T-helper 2 cell treated with Interferon-gamma antibody and Interleukin-4, amounts not matched to agents 5 μg/mL and 100 μg/mL, for 36 hours (primary cell): ENCODE measurements at places on chromosomes 5 and 9.

GRCh38 chr5:14193496-14193895, 50.4 kb downstream of the TRIO start:
- DNase-seq, result no peak

- no peak for DNase-seq
These were observed 626.2 kb downstream of the TLR4 start for GRCh38 chr9:118330191-118330986.

DNA sequence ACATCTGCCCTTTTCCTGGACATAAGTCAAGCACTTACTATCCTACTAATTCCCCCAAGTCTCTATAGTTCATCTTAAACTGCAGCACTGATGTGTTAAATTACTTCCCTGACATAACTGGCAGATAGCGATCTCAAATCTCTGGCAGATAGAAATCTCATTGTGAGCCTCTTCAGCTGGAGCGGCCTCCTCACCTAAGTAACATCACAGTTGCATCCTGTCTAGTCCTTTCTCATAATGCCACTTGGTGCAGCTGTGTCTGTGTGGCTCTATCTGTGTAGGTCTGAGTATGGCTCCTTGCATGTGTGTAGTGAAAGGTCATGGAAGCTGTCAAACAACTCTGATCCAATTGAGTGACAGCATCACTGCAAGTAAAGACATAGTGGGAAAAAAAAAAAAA, 53.6 kb upstream of the FST start:
- DNase-seq, result no peak

GRCh38 chr5:72463449-72464052, 43.7 kb downstream of the ZNF366 start:
- DNase-seq, result no peak

GRCh38 chr9:130927995-130928900, 10.8 kb downstream of the FIBCD1 start:
- no peak for DNase-seq

GRCh38 chr5:589588-589987, 22.6 kb upstream of the CEP72 start:
- DNase-seq, result no peak

- DNase-seq, result no peak
These were observed 206.3 kb upstream of the GHR start for GRCh38 chr5:42216904-42217303.

DNA sequence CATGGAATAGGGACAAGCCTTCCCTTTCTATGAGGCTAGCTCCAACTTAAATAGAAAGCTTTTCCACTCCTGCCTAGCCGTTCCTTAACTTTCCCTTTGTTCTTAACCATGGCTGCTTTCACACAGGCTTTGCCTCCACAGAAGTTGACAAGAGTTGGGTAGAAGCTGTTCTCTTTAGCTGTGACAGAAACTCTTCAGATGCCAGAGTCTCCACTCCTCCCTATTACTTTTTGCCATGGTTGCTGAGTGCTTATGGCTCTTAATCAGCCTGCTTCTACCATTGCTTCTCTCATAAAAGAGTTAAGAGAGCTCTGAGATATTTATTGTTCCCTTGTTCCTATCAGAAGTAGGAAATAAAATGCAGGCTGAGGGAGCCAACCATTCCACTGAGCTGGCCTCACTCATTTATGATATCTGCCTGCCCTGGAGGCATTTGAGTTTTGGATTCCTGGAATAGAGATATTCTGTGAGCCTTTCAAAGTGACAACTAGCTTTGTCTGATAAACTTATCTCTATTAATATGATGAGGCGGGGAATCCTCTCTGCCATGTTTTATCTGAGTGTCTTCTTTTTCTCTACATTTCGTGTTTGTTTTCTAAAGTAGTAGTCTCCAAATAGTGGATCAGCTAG, 162.6 kb downstream of the DMAC1 start:
- no peak for DNase-seq

DNA sequence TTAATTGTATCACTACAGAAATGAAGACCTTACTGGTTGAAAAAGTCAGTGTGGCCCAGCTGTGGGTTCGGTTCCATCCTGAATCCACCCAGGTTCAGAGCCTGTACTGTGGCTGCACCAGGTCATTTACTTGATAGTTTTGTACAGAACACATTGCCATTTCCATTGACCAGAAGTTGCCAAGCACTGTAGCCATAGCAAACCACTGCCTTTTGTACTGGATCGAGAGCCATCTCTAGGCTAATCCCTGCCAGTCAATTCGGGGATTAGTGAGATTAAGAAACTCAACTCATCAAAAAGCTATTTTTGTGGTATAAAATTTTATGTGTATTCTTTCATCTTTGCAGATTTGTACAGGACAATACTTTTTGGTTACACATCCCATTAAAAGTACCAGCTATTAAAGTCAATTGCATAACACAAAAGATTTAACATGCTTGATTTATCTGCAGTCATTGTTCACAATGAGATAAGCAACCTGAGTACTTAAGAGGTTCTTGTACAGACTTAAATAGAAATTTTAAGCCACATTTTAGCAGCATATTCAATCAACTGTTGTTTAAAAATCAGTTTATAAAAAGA, 108.5 kb upstream of the OTULINL start:
- no peak for DNase-seq

- no peak for DNase-seq
These were observed 11.1 kb downstream of the GPR21 start for GRCh38 chr9:123044586-123044985.

GRCh38 chr9:95513711-95514110, 3.1 kb downstream of the PTCH1 start:
- DNase-seq, result no peak

- no peak for DNase-seq
These were observed 28.9 kb downstream of the TYRP1 start for GRCh38 chr9:12722131-12722530.

GRCh38 chr5:72790186-72790585, 26.3 kb upstream of the TNPO1 start:
- no peak for DNase-seq

DNA sequence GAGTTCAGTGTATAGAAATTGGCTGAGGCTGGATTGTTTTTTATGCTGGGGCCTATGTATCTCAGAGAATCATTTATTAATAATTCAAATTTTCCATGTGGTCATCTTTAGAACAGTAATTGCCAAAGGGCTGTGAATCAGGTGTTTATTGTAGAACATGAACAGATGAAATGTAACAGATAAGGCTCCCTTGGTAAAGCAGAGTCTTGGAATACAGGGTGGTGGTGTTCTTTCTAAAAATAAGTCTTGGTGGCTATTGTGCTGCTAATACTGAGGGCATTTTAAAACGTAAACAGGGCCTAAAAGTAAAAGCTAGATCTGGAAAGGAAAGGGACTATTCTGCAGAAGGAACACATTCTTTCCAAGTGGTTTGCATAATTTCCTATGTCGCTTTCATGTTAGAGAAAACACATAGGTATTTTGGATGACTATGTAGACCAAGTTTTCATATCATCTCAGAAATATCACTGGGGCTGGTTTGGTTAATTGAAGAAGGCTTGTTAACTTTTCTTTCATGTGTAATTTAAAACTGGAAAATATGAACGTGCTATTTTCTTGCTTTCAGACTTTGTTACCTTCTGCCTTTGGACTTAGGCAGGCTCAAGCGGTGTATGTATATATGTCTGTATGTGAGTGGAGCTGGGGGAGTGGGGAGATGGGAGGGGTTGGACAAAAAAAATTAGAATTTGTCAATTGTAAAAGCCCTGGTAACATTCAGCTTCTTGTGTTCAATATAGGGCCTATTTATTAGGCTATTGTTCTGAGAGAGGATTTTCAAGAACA, 119.9 kb upstream of the ANKRD55 start:
- no peak for DNase-seq

DNA sequence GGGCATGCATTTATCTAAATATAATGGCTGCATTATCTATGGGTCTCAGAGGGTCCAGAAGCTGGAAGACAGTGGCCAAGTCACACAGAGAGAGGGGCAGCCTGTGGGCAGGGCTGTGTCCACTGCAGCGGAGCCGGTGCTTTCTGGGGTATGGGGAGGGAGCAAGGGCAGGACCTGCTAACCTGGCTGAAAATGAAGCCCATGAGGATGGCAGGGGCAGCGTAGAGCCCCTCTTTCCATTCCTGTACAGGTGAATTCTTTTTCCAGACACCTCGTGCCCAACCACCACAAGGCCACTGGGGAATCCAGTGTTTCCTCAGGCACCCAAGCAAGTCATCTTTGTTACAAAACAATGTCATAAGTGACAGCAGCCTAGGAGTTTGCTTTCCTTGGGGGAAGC, 305.9 kb upstream of the IRX4 start:
- no peak for DNase-seq

DNA sequence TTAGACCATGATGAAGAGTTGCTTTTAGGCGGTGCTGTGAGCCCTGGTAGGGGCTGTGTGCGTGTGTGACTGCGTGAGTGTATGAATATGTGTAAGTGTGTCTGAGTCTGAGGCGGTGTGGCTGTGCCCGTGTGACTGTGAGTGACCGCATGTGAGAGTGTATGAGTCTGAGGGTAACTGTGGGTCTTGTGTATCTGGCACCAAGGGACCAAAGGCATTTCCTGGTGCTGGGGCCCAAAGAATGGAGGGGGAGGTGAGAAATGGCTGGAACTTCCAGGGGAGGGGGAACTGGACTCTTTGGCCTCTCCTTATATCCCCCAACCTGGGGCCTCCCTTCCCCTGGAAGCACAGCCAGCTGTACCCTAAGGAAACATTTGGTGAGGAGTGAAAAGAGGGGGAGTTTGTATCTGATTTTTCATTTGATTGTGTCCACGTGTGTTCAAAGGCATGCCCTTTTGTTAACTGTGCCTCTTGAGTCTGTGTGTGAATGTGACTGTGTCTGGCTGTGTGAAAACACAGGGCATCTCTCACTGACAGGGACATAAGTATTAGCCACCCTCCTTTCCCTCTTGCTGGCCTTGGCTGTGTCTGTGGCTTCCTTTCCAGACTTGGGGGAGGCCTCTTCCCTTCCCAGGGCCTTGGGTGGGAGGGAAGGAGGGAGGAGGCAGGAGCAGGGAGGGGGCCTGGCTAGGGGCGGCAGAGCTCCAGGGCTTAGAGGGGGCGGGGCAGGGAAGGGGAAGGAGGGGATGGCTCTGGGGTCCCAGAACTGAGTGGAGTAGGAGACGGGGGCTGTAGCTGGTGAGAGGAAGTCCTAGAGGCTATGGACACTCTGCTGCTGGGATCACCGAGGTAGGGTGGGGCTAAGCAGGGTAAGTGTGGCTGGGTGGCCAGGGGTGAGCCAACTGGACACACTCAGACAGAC, 1.4 kb downstream of the IL11RA start:
- DNase-seq, result no peak

- no peak for DNase-seq
These were observed 168.5 kb downstream of the RGS3 start for GRCh38 chr9:113631871-113632665.

- DNase-seq, result no peak
These were observed 95.8 kb downstream of the PCSK1 start for GRCh38 chr5:96337048-96337781.

DNA sequence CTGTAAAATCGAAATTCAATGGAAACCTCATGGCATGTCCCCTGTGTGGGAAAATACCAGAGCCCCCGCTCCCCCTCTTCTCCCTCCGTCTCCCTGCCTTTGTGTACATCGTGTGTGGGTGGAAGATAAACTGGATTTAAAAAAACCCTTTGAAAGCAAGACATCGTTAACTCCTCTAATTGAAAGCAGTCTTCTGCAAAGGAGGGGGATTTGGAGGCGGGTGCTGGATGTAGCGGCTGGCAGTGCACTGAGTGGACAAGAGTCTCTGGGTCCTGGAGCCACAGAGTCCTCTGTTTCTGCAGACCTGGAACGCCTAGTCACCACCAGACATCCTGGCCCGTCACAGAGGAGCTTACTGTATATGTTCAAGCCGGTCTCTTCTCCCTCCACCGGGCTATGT, 169.4 kb downstream of the PAPPA start:
- DNase-seq, result no peak

DNA sequence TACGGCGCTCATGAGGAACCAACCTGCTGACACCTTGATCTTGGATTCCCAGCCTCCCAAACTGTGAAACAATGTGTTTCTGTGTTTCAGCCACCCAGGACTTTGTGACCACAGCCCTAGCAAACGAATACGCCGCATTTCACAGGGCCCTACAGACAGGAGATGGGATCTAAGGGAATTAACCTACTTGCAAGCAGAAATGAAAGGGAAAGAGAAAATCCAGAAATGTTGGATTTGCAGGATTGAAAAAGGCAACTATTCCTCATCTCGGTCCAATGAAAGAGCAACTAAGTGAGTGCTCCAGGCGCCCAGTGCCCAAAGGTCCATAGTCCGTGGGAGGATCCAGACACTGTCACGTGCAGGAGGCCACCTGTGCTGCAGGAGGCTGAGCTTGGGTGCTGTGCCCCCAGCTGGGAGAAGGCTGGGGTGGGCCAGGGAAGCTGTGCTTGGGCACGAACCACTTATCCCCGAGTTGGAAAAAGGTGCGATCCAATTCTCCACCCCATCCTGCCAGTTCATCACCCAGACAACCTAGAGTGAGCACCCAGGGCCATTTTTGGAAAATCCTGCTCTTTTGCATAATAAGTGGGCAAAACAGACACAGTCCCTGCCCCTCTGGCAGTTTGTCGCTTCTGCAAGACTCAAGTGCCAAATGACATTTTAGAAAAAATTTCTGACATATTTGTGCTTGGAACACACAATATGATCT, 177.9 kb downstream of the C9orf50 start:
- DNase-seq, result no peak

DNA sequence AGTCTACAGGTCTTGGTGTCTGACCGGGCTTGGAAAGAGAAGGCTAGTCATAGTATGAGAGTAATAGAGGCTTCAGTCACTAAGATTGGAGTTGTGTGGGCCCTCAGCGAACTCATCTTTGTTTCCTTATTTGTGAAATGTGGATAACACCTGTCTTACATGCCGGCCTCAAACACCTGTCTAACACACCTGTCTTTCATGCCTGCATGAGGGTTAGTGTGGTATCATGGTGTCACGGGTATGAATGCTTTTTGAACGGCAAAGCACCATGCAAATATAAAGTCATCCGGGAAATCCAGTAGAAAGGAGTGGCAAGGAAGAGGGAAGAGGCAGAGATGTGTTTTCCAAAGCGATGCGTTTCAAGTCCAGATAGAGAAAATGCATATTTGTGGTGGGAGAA, 25.5 kb downstream of the GRAMD2B start:
- DNase-seq, result no peak

- DNase-seq, result no peak
These were observed 302.4 kb downstream of the RAB3C start for GRCh38 chr5:58885260-58885659.

- DNase-seq, result no peak
These were observed 32.7 kb downstream of the GRIA1 start for GRCh38 chr5:153523211-153523610.

DNA sequence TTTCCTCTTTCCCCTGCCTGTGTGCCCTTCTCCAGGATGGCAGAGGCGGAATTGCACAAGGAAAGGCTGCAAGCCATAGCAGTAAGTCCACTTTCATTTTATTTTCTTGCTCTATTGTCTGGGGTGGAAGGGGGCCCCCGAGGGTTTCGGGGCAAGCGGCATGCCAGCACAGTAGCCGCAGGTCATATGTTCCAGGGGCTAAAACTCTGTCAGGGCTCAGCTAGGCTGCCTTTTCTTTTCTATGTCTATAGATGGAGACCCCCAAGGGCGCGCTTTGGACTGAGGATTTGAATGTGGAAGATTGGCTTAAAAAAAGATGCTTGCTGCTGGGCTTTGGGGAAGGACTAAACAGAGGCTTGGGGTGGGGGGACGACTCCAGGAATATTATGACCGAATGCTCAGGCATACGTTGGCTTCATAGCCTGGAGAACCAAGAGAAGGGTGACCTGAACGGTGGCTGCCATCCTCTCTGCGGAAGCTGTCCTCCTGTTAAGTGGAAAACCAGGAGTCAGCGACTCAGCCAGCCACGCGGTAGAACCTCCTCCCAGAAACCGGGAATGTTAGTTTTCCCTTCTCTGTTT, 545 bp downstream of the PALM2AKAP2 start:
- no peak for DNase-seq
